Activated CD4-positive, alpha-beta T cell treated with anti-CD3 and anti-CD28 coated beads, Interleukin-2, amount 50 U/mL, for 4 hours (primary cell): ENCODE measurements at places on chromosomes 2 and 18.

GRCh38 chr2:26196683-26197418 is 24.0 kb downstream of the GAREM2 start:
- DNase-seq: no peak

- DNase-seq: no peak
Measured at GRCh38 chr18:61831071-61831470, 61.7 kb downstream of the RNF152 start.

- no peak for DNase-seq
Measured at GRCh38 chr2:181312515-181312927, 144.7 kb upstream of the ITGA4 start.

- DNase-seq: no peak
Measured at GRCh38 chr2:29304399-29305060, 189.3 kb downstream of the CLIP4 start.

DNA sequence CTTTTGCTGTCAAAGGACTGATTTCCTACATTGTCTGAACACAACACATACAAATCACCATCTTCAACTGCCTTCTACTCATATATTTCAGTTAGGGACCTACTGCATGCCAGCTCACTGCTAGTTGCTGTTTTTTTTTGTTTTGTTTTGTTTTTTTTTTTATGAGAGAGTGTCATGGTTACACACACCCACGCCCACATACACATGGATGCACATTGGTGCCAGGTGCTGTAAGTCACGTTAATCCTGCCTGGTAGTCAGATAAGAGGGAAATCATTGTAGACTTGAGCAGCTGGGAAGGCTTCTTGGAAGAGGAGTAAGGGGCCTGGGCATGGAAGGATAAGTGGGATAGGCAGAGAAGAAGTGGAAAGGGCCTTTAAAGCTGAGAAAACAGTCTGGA is 209.9 kb downstream of the TDRD15 start:
- DNase-seq: no peak

DNA sequence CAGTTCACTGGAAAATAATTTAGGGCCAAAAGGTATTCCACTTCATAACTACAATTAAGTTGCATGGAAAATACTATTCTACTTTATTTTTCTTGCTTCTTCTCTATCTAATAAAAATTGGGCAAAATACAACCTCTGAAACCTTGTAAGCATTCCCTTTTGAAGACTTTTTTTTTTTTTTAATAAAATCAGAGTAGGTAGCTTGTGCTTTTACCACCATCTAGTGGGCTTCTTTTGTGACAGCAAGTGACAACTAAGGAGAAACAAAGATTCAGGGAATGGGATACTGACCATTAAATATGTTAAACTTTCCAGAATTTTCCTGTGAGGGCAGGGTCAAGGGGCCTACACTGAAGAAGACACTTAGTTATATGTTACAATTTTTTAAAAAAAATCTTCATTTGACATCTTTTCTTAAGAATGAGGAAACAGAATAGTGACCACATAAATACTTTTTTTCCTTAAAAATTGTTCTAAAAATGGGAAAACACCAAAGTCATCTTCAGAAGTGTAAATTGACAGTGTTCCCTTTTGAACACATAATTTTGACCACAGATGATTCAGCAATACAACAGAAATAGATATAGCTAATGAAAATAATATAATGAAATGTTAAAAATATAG is 1183.2 kb upstream of the ACVR2A start:
- no peak for DNase-seq

DNA sequence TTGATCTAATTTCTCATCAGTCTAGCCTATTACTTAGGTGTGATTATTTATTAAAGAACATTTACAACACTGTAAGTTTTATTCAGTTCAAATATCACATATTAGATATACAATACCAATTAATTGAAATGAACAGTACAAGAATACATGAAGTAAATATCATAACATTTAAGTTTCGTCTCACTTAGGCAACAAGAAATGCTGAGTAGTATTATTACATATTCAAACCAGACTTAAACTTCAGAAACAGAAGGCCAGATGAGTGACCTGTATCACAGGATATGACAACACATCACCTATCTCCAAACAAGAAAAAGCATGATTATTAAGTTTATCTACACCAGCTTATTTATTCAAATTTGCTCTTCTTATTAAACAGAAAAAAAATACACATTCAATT is 48.9 kb downstream of the LONRF2 start:
- no peak for DNase-seq

DNA sequence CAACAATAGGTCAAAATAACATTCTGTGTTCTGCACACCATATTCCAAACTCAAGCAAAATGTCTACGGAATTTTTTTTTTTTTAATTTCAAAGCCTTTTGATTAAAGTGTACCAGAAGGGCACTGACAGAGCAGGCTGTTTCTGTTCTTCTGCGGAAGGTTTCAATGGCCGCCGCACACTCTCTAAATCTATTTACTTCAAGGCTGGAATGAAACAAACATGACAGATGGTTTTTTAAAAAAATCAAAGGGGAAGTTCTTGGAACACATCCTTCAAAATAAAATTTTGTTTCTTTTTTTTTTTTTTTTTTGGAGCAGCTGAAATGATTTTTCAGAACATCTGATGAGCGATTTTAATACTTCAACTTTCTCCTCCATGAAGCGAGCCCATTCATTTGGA is 259.1 kb downstream of the TXNL1 start:
- no peak for DNase-seq

DNA sequence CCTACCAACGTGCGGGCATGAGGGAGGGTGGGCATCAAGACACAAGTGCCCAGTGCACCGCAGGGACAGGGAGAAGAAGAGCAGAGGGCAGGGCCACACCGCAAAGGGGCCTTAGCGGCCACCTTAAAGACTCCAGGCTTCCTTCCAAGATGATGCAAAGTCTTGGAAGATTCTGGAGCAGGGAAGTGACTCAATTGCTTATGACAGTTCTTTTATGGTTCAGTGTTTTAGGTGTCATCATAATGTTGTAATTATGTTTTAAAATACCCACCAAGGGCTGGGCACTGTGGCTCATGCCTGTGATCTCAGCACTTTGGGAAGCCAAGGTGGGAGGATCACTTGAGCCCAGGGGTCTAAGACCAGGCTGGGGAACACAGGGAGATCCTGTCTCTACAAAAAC is 44.5 kb upstream of the SEMA4C start:
- DNase-seq: no peak

GRCh38 chr2:25168256-25169072 is at the start of gene POMC:
Gene POMC, minus strand, starts transcription at chr2:25168580. Its CDS starts 3,808 bp downstream, at chr2:25164772.
- DNase-seq: peak; percentile 16

- no peak for DNase-seq
Measured at GRCh38 chr2:204665207-204665606, 119.9 kb downstream of the PARD3B start.

- DNase-seq: no peak
Measured at GRCh38 chr2:229340086-229340760, 69.1 kb upstream of the PID1 start.

DNA sequence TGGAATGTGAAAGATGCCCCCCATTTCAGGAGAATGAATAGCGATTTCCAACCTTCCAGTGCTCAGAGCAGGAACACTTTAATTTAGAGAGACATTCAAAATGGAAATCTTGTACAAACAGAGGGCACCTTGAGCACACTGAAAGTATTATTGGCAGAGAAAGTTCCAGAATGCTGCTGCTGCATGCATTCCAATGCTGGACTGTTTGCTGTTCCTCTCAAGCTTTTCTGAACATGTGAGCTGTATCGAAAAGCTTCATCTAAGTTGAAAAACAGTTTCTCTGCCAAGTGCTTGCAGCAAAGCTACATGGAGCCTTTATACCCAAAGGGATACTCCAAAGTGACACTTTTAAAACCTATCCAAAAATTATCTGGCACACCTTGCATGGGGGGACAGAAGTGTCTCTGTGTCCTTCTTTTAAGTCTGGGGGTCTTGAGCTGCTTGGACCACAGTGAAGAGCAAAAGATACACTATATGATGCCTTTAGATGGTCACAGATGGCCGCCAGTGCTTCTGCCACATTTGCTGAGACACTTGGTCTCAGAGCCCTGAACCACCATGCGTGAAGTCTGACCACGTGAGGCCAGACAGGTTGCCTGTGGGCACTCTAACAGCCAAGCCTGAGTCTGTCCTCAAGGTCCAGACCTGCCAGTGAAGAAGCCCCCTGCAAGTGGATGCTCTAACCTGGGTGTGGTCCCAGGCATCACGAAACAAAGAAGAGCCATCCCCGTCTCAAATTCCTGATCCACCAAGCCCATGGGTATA is 18.8 kb downstream of the UXS1 start:
- DNase-seq: no peak

DNA sequence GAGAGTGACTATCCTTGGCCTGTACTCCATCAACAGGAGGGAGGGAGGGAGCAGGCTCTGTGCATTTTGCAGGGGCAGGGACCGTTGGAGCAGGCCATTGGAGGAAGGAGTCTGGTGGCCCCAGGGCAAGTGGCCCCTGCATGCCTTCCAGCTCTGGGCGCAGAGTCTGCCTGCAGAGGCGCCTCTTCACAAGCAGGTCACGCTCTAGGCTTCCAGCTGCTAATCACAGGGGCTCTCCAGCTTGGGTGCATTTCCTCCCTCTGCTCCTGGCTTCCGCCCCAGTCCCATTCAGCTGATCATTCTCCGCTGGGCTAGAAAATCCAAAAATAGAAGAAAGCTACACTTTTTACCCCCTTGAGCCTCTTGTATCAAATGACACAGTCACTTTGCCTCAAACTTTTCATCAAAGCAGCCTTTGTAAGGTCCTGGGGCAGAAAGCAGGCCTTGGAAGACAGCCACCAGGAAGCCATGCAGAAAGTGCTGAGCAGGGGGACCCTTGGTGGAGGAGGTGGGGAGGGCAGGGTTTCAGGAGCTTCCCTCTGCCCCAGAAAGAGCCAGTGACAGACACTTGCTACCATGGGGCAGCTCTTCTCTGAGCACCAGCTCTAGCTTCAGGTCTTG is 11.3 kb downstream of the TMEM247 start:
- no peak for DNase-seq

GRCh38 chr2:6926071-6926732 is 9.0 kb downstream of the RNF144A start:
- no peak for DNase-seq

- no peak for DNase-seq
Measured at GRCh38 chr2:192314800-192315481, 120.2 kb upstream of the TMEFF2 start.
